ENCODE measurements at places on chromosomes 5 and 9.

DNA sequence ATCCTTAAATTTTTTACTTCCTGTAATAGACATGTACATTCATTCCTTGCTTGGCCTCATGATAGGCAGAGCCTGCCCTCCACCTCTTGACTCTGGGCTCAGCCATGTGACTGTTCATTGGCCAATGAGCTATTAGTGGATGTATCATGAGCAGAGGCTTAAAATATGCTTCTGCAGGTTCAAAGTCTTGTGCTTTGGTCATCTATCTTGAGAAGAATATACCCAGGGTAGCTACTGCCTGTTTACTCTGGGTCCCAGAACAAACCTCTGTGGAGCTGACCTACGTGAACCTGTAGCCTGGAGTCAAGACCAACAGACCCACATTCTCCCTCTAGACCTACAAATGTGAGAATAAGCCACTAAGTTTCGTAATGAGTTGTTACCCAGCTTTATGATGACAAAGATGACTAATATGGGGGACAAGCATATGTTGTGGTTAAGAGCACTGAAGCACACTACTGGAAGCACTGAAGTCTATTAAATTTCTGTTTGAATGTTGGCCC, 244.4 kb downstream of the MAST4 start:
- peak; percentile 1 for DNase-seq

DNA sequence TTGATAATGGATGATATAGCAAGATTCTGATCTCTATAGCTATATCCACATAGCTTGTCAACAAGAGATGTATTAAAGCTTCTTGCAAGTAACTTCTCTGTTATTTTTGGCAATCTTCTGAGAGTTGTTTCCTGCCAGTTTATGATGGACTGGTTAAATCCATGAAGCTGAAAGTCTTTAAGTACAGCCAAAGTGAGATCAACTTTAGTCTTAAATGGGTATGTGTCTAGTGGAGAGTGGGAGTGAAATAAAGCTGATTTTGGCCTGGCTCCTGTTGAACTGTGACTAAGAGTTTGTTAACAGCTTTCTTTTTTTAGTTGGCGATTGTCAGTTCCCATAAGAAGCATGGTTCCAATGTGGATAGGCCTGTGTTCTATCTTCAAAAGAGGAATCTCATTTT, 350.9 kb upstream of the PCSK5 start:
- DNase-seq, result no peak

GRCh38 chr5:179980767-179981166, 73.1 kb upstream of the TBC1D9B start:
- DNase-seq, result no peak

DNA sequence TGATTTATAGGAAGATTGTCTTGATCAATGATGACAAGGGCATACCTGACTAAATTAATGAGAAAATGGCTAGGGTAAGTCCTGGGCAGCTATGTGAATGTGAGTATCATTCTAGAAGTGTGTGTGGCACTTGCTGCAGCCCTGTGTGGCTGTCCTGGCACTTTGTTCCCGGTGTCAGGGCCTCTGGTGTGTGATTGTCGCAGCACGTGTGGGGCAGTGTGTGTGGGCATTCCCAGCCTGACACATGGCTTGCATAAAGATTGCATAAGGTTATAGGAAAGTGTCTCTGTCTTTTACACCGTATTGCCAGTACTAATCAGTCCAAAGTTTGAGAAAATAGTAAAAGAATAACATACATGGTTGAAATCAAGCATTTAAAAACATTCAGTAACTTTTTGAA, 74.4 kb downstream of the TRIO start:
- no peak for DNase-seq

DNA sequence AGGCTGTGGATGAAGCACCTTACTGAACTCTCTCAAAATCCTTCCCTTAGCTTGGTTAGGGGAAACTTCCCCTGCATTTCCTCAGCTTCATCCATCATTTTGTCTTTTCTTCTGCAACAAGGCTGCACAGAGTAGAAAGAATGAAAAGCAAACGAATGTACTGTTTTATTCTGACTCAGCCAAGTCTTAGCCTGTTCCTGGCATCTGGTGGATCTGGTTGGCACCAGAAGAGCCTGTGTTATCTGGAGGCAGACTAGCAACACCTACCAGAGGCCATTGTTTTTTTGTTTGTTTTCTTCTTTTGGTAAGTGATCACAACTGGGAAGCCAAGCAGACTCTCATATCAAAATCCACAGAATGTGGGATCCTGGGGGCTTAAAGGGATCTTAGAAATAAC, 200.7 kb downstream of the FANCC start:
- DNase-seq, result peak; percentile 12

- no peak for DNase-seq
These were observed 70.3 kb downstream of the SH3RF2 start for GRCh38 chr5:146006470-146007190.

DNA sequence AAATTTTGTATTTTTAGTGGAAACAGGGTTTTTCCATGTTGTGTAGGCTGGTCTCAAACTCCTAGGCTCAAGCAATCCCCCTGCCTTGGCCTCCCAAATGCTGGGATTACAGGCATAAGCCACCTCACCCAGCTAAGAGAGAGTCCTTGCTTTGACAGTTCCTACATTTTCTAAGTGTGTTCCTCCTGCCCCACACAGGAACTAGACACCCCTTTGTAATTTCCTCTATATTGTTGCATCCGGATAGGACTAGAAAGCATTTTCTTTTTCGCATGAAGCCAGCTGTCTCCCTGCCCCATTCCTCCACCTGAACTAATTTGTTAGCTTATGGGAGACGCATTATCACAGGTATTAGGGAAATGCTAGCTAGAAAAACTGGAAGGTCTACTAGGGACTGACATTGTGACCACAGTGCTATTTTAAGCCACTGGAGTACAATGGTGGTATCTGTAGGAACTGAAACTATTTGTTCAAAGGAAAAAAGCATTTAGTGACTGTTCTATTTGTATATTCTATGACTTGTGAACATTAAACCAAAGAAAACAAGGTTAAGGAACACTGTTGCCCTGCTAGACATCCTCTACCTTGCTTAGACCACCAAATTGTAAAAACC, 214.1 kb downstream of the SMARCA2 start:
- DNase-seq, result peak; percentile 24

GRCh38 chr9:788777-789176, 52.7 kb upstream of the DMRT1 start:
- no peak for DNase-seq

- no peak for DNase-seq
These were observed 4.2 kb upstream of the SEMA4D start for GRCh38 chr9:89502038-89502601.

GRCh38 chr9:112445196-112445595, 41.4 kb upstream of the KIAA1958 start:
- DNase-seq, result no peak

DNA sequence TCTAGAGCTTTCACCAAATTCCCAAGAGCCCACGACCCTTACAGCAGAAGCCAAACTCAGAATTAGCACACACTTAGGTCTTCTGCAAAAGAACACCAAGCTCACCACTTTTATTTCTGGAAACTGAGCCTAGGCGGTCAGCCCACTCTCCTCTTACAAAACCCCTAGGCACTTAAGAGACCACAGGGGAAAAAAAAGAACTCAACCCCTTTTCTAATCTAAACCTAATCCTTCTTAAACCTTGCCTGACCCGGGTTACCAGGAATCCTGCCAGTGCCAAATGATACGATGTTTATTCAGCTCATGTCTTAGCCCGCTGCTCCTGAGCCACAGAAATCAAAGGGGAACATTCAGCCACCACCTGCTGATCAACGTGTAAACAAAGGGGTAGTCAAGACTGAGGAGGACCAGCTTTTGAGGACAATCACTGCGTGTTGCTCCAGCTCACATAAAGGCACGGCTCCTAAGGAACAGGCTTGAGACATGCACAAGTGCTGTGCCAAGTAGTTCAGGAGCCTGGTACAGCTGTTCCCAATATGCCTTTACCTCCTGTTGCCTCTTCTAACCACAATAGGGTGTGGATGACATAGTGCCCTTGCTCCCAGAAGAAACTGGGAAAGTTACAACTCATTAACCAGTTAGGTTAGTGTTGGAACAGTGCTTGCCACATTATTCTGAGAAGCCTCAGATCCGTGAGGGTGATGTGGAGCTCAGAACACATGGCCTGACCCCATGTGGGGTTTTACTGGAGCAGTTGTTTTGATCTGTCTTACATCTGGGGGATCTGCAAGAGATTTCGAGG, 49.3 kb downstream of the ZFAND5 start:
- DNase-seq, result peak; percentile 52

- DNase-seq, result peak; percentile 86
These were observed 6.8 kb upstream of the RECK start for GRCh38 chr9:36029765-36030528.

DNA sequence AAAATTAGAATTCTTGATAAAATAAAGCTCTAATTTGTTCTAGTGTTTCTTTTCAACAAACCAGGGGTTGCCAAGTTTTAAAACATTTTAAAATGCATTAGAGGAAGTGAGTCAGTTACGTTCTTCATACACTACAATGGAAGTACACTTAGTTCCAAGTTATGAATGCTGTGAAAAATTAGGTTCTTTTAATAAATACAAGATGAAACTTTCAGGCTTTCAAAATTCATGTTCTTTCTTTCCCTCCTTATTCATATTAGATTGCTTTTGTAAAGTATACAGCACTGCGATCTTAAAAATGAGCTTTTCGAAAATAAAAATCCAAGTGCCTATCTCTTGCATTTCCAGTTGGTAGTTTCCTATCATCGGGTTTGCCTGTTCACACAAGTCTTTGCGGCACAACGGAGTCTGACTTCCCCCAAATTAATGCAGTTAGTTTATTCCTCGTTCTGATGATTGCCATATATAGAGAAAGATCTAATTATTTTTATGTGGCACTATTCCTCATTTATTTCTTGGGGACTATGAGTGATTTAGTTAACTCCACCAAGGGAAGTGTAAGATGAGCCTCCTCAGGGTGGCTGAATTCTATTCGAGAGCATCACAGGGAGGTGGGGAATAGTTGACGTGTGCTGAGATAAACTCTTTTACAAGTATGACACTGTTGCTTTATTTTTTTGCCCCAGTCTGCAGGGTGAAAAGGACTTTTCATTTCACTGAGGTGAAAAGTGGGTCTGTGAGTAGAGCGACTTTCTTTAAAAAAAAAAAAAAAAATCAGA, 238.2 kb downstream of the CD180 start:
- DNase-seq, result peak; percentile 17

- no peak for DNase-seq
These were observed 43.7 kb downstream of the MCTP1 start for GRCh38 chr5:95241161-95241560.

- no peak for DNase-seq
These were observed 303.6 kb downstream of the FBXL17 start for GRCh38 chr5:108078345-108078744.

GRCh38 chr5:37249815-37250164, 614 bp upstream of the CPLANE1 start:
- DNase-seq, result no peak

DNA sequence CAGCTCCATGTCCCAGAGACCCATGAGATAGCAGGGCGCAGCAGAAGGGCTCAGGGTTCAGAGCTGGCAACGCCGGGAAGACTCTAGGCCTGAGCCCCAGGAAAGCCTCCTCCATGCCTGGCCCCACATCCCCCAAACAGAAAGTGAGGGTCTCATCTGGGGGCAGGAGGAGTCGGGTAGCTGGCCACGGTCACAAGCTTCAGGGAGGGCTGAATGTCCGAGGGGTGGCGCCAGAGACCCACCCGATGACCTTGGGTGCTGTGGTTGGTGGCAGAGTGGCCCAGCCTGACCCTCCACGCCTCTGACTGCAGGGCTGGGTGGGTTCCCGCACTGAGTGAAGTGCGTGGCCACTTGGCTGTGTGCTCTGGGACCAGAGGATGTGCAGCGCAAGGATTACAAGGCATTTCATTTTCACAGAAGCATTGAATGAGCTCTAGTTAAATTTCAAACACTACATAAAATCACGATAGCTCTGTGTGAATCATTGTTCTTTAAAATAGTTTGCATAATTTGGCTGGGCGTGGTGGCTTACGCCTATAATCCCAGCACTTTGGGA, 3.0 kb downstream of the C8G start:
- peak; percentile 36 for DNase-seq

DNA sequence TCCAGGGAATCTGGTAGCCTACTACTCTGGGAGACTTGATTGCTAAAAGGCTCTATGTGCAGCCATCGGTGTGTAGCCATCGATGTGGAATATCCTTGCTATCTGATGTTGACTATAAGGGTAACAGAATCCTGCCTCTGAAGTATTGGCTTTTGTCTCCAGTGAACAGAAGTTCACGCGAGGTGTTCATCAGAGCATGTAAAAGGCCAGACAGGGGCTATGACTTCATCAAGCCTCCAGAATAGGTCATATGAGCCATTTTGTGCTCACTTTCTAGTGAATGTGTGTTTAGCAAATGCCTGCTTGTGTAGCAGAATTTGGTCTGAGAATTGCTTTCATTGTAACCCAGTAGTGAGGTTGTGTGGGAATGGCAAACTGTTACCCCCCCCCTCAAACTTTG, 66.8 kb upstream of the RAD23B start:
- DNase-seq, result no peak

DNA sequence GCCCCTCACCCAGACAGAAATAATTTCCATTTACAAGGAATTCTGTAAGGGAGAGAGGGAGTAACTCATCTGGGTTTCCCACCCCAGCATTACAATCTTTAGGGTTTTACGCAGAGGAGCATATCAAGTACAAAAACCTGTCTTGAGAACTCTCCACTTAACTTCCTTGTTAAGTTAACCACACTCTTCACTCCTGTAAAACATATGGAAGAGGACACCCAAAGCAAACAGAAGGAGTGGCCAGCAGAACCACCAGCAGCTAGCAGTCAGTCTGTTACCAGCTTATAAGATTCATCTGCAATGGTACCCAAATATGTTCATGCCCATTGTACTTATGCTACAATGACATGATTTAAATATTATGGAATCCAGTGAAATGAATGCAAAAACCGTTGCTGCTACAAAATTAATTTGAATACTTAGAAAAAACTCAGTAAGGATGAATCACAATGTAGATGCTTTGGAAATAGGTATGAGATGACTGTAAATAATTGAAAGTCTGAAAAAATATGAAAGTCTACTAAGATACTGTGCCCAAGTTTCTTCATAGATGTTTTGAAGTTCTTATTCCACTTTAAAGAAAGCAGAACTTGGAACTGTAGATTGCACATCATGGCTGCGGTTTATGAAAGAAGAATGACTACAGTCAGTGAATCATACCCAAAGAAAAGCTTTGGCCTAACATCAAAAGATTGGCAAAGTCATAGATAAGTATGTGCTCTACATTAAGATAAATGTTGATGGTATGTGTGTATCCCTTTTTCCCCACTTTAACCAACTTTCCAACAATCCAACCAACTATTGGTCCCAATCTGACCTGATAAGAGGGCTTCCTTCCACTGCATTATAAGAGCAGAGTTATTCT, 233.6 kb downstream of the ACTL7B start:
- DNase-seq, result peak; percentile 67

DNA sequence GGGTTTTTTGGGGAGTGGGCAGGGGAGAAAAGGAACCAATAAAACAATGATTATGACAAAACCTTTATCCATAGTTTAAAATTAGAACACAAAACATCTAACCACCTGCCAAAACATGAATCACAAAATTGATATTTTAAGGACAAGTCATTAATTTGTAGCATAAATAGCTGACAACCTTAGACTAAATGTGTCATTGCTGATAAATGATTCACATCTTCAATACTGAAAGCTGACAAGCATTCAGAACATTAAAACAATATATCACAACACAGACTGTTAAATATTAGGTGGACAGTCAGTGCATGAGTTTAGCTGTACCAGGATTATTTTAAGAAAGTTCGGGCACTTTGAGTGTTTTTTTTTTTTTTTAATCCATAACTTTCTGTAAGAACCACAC, 71.5 kb downstream of the NR3C1 start:
- DNase-seq, result no peak

All from PC-3 (cell line).